ENCODE measurements at places on chromosomes 5 and 9.

GRCh38 chr9:22008717-22009505, at the start of gene CDKN2B:
Gene CDKN2B (minus strand): TSS chr9:22009305. CDS start chr9:22008953, 352 bp downstream.
- peak; percentile 96 for DNase-seq

- no peak for DNase-seq
Measured at GRCh38 chr5:151784141-151784540, 12.4 kb downstream of the G3BP1 start.

DNA sequence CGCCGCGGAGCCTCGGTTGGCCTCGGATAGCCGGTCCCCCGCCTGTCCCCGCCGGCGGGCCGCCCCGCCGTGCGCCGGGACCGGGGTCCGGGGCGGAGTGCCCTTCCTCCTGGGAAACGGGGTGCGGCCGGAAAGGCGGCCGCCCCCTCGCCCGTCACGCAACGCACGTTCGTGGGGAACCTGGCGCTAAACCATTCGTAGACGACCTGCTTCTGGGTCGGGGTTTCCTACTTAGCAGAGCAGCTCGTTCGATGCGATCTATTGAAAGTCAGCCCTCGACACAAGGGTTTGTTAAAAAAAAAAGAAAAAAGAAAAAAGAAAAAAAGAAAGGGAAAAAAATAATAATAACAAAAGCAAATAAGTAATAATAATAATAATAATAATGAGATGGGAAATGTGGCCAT, 112.8 kb downstream of the GCNT1 start:
- no peak for DNase-seq

GRCh38 chr5:88503406-88503805, 234.8 kb upstream of the TMEM161B start:
- DNase-seq, result no peak

DNA sequence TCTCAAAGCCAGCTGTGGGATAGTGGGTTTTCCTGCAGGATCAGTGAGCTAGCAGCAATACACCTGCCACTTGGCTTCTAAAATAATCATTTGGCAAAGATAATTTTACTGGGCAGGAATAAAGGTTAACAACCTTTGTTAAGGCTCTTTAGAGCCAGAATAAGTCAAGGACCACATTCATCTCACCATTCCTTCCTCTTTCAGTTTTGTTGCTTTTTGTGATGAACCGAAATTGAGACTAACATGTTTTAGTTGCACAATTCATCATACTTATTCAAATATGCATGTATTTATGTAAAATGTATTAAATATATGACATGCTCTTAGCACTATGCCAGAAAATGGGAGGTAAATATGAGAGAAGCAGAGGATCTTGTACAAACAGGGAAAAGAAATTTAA, 824.4 kb upstream of the TYRP1 start:
- no peak for DNase-seq

Measured in fibroblast of lung (primary cell).